ENCODE measurements at places on chromosomes 16 and 17. TPM values are rescaled to one million over a fixed set of nuclear protein-coding genes. Genes with fewer than 3 reads are reported as not detected.

DNA sequence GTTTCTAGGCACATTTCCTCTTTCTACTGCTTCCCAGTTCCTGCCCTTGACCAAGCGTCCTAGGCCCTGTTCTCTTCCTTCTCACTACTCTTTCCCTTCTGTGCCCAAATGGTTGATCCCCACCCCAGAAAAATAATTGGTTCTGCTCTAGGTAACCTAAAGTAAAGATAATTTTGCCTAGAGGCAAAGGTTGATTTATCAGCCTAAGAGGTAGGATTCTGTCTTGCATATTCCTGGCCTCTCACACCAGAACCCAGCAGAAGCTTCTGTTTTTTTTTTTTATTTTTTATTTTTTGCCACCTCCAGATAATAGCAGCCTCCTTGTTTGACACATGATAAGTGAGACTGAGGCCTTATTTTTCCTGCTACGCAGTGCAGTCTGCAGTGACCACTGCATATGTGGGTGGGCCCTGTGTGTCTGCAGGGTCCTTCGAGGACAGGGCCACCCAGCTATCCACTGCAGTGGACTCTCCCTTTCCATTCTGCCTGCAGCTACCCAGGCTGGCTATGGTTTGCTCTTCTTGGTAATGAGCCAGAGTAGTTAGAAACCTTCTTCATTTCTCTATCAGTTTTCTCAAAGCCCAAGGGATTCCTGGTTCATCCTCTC is 701 bp downstream of the PIPOX start:
- no peak for DNase-seq
- H3K27me3 ChIP-seq, result no peaks in the 10 kb centered on the region
- H3K36me3 ChIP-seq, result no peaks in the 10 kb centered on the region
- peaks cover 6% of the 10 kb centered on the region for H3K4me1 ChIP-seq

Gene CAMTA2
- total RNA-seq, result 108 TPM

Gene KCNG4
- total RNA-seq, result not detected

- H3K27ac ChIP-seq, result no peak within 1 kb of the TSS
- no peak within 1 kb of the TSS for H3K4me3 ChIP-seq
- DNase-seq, result no peak
- H3K27me3 ChIP-seq, result no peaks in the 10 kb centered on the region
- H3K36me3 ChIP-seq, result no peaks in the 10 kb centered on the region
- H3K4me1 ChIP-seq, result no peaks in the 10 kb centered on the region
Measured at GRCh38 chr17:57745242-57745641, at the start of gene CCDC182. Gene CCDC182 (minus strand): TSS chr17:57745299. CDS start chr17:57745272, 27 bp downstream.

- peaks cover 23% of the 10 kb centered on the region for H3K4me1 ChIP-seq
- H3K27ac ChIP-seq, result no peak overlapping the region
- H3K27me3 ChIP-seq, result no peaks in the 10 kb centered on the region
- DNase-seq, result no peak
- H3K4me3 ChIP-seq, result no peak overlapping the region
- no peaks in the 10 kb centered on the region for H3K36me3 ChIP-seq
Measured at GRCh38 chr17:57438066-57438731, 181.9 kb downstream of the MSI2 start.

Gene KRT25
- not detected for total RNA-seq

DNA sequence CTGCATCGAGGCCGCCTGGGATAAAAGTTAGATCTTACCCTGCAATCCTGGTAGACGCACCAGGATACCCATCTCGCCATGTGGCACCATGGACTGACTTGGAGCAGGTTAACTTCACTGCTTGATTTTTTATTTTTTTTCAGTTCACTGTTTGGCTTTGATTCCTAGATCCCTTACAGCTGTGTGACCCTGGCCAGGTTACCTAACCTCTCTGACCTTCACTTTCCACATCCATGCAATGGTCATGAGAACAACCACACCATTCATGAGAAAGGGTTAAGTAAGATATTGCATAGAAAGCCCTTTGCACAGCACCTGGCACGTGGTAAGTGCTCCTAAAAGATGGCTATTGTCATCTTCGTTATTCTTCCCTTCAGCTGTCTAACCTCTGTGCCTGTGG is 230.5 kb downstream of the SOX9 start:
- no peak overlapping the region for H3K27ac ChIP-seq
- H3K4me3 ChIP-seq, result no peak overlapping the region
- no peaks in the 10 kb centered on the region for H3K4me1 ChIP-seq
- no peaks in the 10 kb centered on the region for H3K36me3 ChIP-seq
- no peak for DNase-seq
- H3K27me3 ChIP-seq, result peaks cover 8% of the 10 kb centered on the region

- no peaks in the 10 kb centered on the region for H3K4me1 ChIP-seq
- no peak for DNase-seq
- H3K36me3 ChIP-seq, result no peaks in the 10 kb centered on the region
- no peaks in the 10 kb centered on the region for H3K27me3 ChIP-seq
- no peak overlapping the region for H3K27ac ChIP-seq
Measured at GRCh38 chr17:57236686-57237299, 19.5 kb upstream of the MSI2 start.

- peak overlapping the region; percentile 96 for H3K27ac ChIP-seq
- peak overlapping the region; percentile 80 for H3K4me3 ChIP-seq
- peaks cover 55% of the 10 kb centered on the region for H3K4me1 ChIP-seq
- H3K27me3 ChIP-seq, result no peaks in the 10 kb centered on the region
- peak; percentile 69 for DNase-seq
Measured at GRCh38 chr16:20901436-20902112, 1.0 kb downstream of the LYRM1 start.

- H3K4me1 ChIP-seq, result no peaks in the 10 kb centered on the region
- H3K27ac ChIP-seq, result no peak overlapping the region
Measured at GRCh38 chr17:28204751-28205150, 114.2 kb upstream of the TMEM97 start.

- no peaks in the 10 kb centered on the region for H3K27me3 ChIP-seq
- no peak for DNase-seq
- no peaks in the 10 kb centered on the region for H3K36me3 ChIP-seq
Measured at GRCh38 chr17:40307740-40308239, 1.2 kb upstream of the RARA start.

GRCh38 chr16:35176449-35176848 is 1717.0 kb downstream of the TP53TG3F start:
- H3K4me1 ChIP-seq, result peaks cover 7% of the 10 kb centered on the region
- no peak overlapping the region for H3K4me3 ChIP-seq
- H3K27ac ChIP-seq, result no peak overlapping the region
- peak; percentile 63 for DNase-seq
- no peaks in the 10 kb centered on the region for H3K36me3 ChIP-seq

DNA sequence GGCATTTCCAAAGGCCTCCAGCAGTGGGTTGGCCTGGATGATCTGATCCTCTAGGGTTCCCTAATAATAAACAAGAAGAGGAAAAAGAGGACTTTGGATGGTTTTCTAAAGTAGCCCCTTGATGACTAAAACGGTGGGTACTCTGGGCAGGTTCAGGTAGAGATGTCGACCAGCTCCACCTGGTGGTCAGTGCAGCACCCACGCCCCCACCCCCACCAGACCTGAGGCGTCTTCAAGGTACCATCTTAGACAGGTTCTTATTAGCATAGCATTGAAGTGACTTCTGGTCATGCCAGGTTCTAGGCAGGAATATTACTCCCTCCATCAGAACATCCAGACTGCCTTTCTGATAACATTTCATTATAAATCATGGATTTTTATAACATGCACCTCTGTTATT is 15.0 kb downstream of the MYH13 start:
- no peaks in the 10 kb centered on the region for H3K36me3 ChIP-seq
- peaks cover 14% of the 10 kb centered on the region for H3K27me3 ChIP-seq
- no peak for DNase-seq
- H3K4me3 ChIP-seq, result no peak overlapping the region
- H3K27ac ChIP-seq, result no peak overlapping the region

GRCh38 chr16:77938913-77939312 is 83.4 kb upstream of the CLEC3A start:
- no peaks in the 10 kb centered on the region for H3K36me3 ChIP-seq
- DNase-seq, result no peak
- no peak overlapping the region for H3K27ac ChIP-seq
- no peaks in the 10 kb centered on the region for H3K27me3 ChIP-seq
- H3K4me3 ChIP-seq, result no peak overlapping the region

GRCh38 chr16:68079626-68080344 is 5.4 kb upstream of the NFATC3 start:
- H3K36me3 ChIP-seq, result no peaks in the 10 kb centered on the region
- no peak overlapping the region for H3K4me3 ChIP-seq
- peak overlapping the region; percentile 84 for H3K27ac ChIP-seq

Gene CES2
- 75.5 TPM for total RNA-seq

DNA sequence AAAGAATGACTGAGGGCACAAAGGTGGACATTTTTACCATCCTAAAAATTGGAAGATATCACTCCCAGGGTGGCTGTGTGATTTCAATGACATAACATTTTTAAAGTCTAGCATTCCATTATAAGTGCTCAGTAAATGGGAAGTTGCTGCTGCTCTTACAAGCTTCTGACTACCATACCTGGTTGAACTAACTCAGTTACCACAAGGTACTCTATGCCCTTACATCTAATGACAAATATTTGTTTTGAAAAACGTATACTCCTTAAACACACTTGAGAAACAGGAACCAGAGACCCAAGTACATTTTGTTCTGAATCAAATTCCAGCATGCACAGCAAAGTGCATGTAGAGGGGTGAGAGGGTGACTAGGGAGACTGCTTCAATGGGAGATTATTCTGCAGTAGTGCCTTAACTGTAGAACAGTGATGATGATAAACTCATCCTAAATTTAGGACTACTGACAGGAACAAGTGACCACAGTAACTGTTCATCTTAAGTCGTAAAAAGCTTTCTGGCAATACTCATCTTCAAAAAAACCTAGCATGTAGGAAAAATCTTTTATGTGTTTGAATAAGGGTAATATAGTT is 83.5 kb downstream of the KANSL1 start:
- no peak for DNase-seq
- no peak overlapping the region for H3K4me3 ChIP-seq
- H3K36me3 ChIP-seq, result no peaks in the 10 kb centered on the region
- peak overlapping the region; percentile 45 for H3K27ac ChIP-seq

GRCh38 chr17:42783062-42783790 is 2.8 kb downstream of the WNK4 start:
- peaks cover 14% of the 10 kb centered on the region for H3K36me3 ChIP-seq
- no peak for DNase-seq
- peaks cover 75% of the 10 kb centered on the region for H3K27me3 ChIP-seq
- no peak overlapping the region for H3K27ac ChIP-seq
- no peak overlapping the region for H3K4me3 ChIP-seq

DNA sequence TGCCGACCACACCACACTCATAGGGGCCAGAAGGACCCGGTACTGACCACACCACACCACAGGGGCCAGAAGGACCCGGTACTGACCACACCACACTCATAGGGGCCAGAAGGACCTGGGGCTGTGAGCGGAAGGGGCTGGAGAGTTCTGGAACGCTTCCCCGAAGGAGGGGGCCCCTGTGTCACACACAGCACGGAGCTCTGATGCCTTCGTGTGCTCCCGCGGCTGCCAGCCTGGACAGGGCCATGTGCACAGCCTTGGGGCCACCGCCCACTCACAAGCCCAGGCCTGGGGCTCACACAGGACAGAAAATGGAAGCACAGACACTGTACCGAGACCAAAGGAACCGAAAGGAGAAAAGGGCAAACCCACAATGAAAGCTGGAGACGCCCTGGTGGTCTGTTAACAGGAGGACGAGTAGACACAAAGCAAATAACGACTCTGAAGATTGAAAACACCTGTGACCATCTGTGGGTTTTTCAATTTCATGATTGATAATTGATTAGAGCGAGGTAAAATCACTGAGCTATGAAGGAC is 106.5 kb upstream of the METRNL start:
- no peak for DNase-seq
- H3K36me3 ChIP-seq, result no peaks in the 10 kb centered on the region
- H3K4me1 ChIP-seq, result no peaks in the 10 kb centered on the region
- no peak overlapping the region for H3K27ac ChIP-seq
- no peaks in the 10 kb centered on the region for H3K27me3 ChIP-seq
- H3K4me3 ChIP-seq, result no peak overlapping the region

GRCh38 chr17:35912339-35912912 is 18.1 kb downstream of the RDM1 start:
- no peak for DNase-seq
- H3K4me1 ChIP-seq, result no peaks in the 10 kb centered on the region
- no peak overlapping the region for H3K27ac ChIP-seq
- H3K36me3 ChIP-seq, result no peaks in the 10 kb centered on the region

Gene CCDC200
- total RNA-seq, result not detected

Gene CCR7
- not detected for total RNA-seq

Gene FOXN1
- total RNA-seq, result not detected

DNA sequence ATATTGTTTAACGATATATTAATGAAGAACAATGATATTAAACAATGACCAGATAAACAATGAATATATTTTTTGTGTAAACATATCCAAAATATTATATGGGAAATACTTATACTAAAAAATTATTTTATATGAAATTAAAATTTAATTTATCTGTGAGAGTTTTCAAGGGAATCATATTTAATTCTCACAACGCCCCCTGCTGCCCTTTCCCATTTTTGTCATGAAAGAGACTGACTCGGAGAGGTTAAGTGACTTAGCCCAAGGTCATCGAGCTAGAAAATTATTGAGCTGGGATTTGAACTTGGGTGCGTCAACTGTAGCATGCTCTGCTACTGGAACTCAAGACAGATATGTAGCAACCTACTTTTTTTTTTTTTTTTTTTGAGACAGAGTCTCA is 7.2 kb upstream of the MYCBPAP start:
- DNase-seq, result no peak
- H3K27ac ChIP-seq, result no peak overlapping the region
- no peaks in the 10 kb centered on the region for H3K27me3 ChIP-seq
- H3K4me3 ChIP-seq, result no peak overlapping the region

GRCh38 chr17:33811984-33812577 is 443.0 kb upstream of the CCL2 start:
- H3K27ac ChIP-seq, result no peak overlapping the region
- no peak for DNase-seq
- no peaks in the 10 kb centered on the region for H3K4me1 ChIP-seq

Gene CYGB
- total RNA-seq, result 21.9 TPM

Gene MILR1
- 4.7 TPM for total RNA-seq

- H3K36me3 ChIP-seq, result no peaks in the 10 kb centered on the region
- peaks cover 15% of the 10 kb centered on the region for H3K27me3 ChIP-seq
- no peak for DNase-seq
- no peak overlapping the region for H3K4me3 ChIP-seq
Measured at GRCh38 chr17:45675892-45676291, 108.2 kb upstream of the CRHR1 start.

DNA sequence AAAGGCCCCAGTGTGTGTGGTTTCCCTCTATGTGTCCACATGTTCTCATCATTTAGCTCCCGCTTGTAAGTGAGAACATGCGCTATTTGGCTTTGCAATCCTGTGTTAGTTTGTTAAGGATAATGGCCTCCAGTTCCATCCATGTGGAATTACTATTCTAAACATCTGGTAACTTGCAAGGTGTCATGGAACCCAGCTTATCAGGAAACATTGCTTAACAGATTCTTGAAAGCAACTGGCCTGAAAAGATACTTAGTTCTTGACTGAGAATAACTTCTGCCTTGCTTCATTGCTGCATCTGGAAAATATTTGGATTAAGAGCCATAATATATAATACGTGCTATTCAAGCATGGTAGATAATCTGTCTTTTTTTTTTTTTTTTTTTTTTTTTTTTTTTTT is 27.8 kb downstream of the PAFAH1B1 start:
- no peak overlapping the region for H3K4me3 ChIP-seq
- peaks cover 7% of the 10 kb centered on the region for H3K4me1 ChIP-seq
- H3K27me3 ChIP-seq, result no peaks in the 10 kb centered on the region

Data from heart left ventricle (tissue), 16 donors.